ENCODE measurements at places on chromosomes 13 and 19. TPM values are rescaled to one million over a fixed set of nuclear protein-coding genes. Genes with fewer than 3 reads are reported as not detected.

- no peak for DNase-seq
These were observed 5.1 kb upstream of the RETN start for GRCh38 chr19:7663706-7664105.

GRCh38 chr19:55189403-55189835 lies 9.3 kb upstream of the SYT5 start:
- DNase-seq = no peak

GRCh38 chr19:41307090-41307875 lies 2.7 kb upstream of the CCDC97 start:
- DNase-seq = no peak

DNA sequence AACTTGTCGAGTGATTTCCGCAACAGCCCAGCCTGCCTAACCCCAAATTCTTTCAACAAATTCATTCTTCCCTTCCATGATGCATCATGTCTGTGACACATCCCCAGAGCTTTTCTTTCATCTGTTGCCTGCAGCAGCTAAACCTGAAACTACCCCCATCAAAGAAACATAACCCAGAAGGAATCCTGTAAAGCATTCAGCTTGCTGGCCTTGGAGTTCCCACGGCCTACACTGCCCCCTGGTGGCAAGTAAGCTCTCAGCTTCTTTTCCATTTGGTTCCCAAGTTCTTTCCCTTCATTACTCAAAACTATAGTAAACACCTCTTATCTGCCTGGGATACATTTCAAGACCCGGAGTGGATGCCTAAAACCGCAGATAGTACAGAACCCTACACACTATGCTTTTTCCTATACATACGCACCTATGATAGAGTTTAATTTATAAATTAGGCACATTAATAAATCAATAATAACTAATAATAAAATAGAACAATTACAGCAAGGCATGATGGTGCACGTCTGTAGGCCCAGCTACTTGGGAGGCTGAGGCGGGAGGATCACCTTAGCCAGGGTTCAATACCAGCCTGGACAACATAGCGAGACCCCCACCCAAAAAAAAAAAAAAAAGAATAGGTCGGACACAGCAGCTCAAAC lies 7.4 kb downstream of the ETHE1 start:
- no peak for DNase-seq

- no peak for DNase-seq
These were observed 33.3 kb upstream of the SPATA13 start for GRCh38 chr13:24127116-24127631.

- DNase-seq = peak; percentile 60
These were observed 83.2 kb upstream of the IRS2 start for GRCh38 chr13:109869312-109870237.

CEBPA gene
- 3.5 TPM for polyA plus RNA-seq

NLRP4 gene
- polyA plus RNA-seq = not detected

SLITRK5 gene
- 1.8 TPM for polyA plus RNA-seq

HAUS8 gene
- 17.0 TPM for polyA plus RNA-seq

LGALS7B gene
- 1.4 TPM for polyA plus RNA-seq

RGL3 gene
- polyA plus RNA-seq = 57.9 TPM

ZNF846 gene
- polyA plus RNA-seq = 15.3 TPM
